ENCODE measurements at places on chromosomes 6 and 20.

- no peak for DNase-seq
Measured at GRCh38 chr20:44454306-44454963, 21.2 kb upstream of the TTPAL start.

DNA sequence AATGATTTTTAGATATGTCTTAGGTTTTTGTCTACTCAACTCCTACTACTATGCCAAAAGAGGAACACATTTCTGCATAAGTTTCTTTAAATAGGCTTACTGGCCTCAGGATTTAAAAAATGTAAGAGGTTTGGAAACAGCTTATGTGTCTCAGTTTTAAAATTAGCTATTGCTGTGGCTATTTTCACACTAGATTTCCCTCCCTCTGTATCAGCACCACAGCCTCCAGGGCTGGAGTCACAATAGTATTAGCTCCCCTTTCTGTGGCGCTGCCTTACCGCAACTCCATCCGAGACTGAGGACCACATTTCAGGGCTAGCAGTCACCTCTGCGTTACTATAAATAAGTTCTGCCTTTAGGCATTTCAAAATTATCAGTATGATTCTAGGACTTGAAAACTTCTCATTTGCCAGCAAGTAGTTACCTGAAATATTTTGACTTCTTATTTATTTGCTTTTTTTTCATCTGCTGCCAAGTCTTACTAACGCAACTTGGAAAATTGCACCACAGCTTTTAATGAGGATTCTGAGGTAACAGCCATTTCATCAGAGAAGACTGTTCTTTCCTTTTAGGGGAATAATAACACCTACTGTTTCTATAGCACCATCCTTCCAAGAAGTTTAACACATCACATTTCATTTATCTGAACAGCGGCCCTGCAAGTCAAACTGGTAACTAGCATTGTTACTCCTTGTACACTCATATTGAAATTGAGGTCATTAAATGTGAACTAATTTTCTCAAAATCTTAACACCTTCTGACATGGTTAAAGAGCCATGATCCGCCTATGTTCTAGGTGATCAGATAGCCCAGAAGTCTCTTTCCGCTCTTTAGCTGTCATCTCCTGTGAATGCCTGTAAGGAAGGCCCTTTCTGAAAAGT lies 105.9 kb downstream of the GJA10 start:
- DNase-seq = no peak

- no peak for DNase-seq
Measured at GRCh38 chr6:159035891-159036290, 8.9 kb downstream of the TAGAP start.

- no peak for DNase-seq
Measured at GRCh38 chr6:138757136-138757535, 16.4 kb upstream of the CCDC28A start.

GRCh38 chr6:45698046-45698445 lies 317.6 kb downstream of the CLIC5 start:
- DNase-seq = no peak

DNA sequence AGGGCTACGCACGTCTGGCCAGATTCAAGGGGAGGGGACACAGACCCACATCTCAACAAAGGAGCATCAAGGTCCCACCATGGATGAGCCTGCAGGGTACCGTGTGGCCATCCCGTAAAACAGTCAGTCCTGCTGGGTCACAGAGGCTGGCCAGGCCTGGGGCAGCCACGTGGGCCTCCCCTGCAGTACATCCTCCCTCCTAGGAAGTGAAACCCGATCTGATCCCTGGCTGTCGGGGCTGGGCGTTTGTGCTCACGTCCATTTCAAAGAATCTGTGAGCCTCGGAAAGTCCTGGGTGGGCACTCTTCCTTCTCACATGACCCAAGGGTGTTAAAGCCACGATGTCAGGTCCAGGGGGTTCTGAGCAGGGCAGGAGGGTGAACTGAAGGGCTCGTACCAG lies 14.3 kb downstream of the SULF2 start:
- DNase-seq = no peak

- no peak for DNase-seq
Measured at GRCh38 chr6:45426251-45426650, 48.5 kb upstream of the SUPT3H start.

DNA sequence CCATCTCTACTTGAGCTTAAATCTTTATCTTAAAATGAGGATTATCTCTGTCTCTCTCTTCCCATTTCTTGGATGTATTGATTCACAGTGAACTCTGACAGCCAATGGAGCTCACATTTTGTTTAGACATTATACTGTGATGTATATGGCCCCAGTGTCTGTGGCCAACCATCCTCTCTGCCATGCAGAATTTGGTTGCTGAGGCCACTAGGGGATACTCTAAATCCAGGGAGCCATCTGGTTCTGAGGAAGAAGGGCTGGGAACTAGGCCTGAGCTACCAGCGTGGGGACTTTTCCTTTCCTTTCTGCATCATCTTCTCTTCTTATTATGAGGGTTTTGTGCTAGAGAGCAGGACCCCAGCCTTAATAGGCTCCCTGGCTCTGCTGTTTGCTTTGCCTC lies 59.1 kb upstream of the RIPOR2 start:
- DNase-seq = no peak

DNA sequence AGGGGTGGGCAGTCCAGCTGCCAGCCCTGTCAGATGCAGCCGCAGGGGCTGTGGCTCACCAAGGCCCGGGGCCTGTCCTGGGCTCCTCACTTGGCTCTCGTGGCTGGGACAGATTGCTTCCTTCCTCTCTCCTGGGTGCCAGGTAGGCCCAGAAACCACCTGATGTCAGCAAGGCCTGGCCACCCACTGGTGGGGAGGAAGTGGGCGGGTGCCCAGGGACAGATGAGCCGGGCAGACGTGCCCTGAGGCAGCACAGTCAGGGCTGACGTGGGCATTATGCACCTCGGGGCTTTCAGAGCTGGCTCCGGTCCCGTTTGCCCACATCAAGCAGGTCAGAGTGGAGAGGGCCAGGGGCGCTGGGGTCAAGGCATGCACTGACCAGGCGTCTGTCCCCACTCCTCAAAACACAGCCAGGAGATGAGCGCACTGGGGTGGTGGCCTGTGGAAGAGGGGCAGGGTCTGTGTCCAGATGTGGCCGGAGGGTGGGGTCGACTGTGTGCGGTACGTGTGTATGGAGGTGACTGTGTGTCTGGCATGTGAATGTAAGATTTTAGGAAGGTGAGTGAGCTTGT lies 133.2 kb upstream of the PTPN1 start:
- DNase-seq = no peak

DNA sequence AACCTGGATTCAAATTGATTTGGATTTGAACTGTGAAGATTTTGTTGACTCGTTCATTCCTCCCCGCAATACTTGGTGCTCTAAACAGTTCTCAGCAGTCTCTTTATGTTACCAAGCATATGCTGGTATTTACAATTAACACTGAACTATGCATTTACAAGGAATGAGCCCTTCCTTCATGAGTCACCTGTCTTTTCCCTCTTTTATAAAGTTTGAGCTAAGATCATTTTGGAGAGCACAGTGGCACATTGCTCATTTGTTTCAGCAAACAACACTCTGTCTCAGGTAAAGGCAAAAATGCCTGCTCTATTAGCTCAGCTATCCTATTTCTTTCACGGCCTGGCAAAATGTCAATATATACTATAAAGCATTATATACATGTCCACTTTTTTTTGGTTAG lies 285.4 kb downstream of the PHACTR1 start:
- DNase-seq = no peak

All from femur (tissue), 1 donor.